Activated T-helper 1 cell treated with anti-CD3 and anti-CD28 coated beads, Interleukin-12 subunit alpha, Interleukin-12 subunit beta, Interleukin-2, Interleukin-4 antibody, amounts not matched to agents 30 ng/mL and 10 ng/mL and 1 ng/mL, durations not matched to agents 14 hours and 24 hours and 36 hours (primary cell): ENCODE measurements at places on chromosomes 16 and 17. TPM values are rescaled to one million over a fixed set of nuclear protein-coding genes. Genes with fewer than 3 reads are reported as not detected.

- H3K4me3 ChIP-seq = no peak overlapping the region
- H3K4me1 ChIP-seq = no peaks in the 10 kb centered on the region
- H3K36me3 ChIP-seq = no peaks in the 10 kb centered on the region
Observed at GRCh38 chr17:47267354-47267828, 13.8 kb downstream of the ITGB3 start.

GRCh38 chr17:76797241-76797840, 59.4 kb downstream of the MFSD11 start:
- no peak overlapping the region for H3K27ac ChIP-seq
- DNase-seq = no peak
- H3K4me1 ChIP-seq = peaks cover 8% of the 10 kb centered on the region
- H3K27me3 ChIP-seq = no peaks in the 10 kb centered on the region
- H3K4me3 ChIP-seq = no peak overlapping the region

GRCh38 chr17:78127888-78128550, 536 bp downstream of the TMC6 start:
- H3K4me3 ChIP-seq = peak overlapping the region; percentile 90
- no peaks in the 10 kb centered on the region for H3K27me3 ChIP-seq
- H3K27ac ChIP-seq = peak overlapping the region; percentile 87
- H3K36me3 ChIP-seq = peaks cover 22% of the 10 kb centered on the region
- no peak for DNase-seq

GRCh38 chr16:73280388-73280787, 232.5 kb upstream of the ZFHX3 start:
- H3K4me1 ChIP-seq = no peaks in the 10 kb centered on the region
- H3K36me3 ChIP-seq = no peaks in the 10 kb centered on the region
- H3K4me3 ChIP-seq = no peak overlapping the region
- no peak for DNase-seq
- no peaks in the 10 kb centered on the region for H3K27me3 ChIP-seq
- no peak overlapping the region for H3K27ac ChIP-seq

- no peaks in the 10 kb centered on the region for H3K27me3 ChIP-seq
- no peak overlapping the region for H3K4me3 ChIP-seq
- H3K4me1 ChIP-seq = no peaks in the 10 kb centered on the region
- DNase-seq = no peak
- H3K27ac ChIP-seq = no peak overlapping the region
Observed at GRCh38 chr16:55142405-55142804, 181.6 kb upstream of the IRX6 start.

GRCh38 chr16:84893849-84894599, 74.2 kb downstream of the CRISPLD2 start:
- H3K36me3 ChIP-seq = no peaks in the 10 kb centered on the region
- H3K4me3 ChIP-seq = no peak overlapping the region
- peaks cover 4% of the 10 kb centered on the region for H3K27me3 ChIP-seq
- H3K4me1 ChIP-seq = peaks cover 5% of the 10 kb centered on the region
- no peak for DNase-seq

DNA sequence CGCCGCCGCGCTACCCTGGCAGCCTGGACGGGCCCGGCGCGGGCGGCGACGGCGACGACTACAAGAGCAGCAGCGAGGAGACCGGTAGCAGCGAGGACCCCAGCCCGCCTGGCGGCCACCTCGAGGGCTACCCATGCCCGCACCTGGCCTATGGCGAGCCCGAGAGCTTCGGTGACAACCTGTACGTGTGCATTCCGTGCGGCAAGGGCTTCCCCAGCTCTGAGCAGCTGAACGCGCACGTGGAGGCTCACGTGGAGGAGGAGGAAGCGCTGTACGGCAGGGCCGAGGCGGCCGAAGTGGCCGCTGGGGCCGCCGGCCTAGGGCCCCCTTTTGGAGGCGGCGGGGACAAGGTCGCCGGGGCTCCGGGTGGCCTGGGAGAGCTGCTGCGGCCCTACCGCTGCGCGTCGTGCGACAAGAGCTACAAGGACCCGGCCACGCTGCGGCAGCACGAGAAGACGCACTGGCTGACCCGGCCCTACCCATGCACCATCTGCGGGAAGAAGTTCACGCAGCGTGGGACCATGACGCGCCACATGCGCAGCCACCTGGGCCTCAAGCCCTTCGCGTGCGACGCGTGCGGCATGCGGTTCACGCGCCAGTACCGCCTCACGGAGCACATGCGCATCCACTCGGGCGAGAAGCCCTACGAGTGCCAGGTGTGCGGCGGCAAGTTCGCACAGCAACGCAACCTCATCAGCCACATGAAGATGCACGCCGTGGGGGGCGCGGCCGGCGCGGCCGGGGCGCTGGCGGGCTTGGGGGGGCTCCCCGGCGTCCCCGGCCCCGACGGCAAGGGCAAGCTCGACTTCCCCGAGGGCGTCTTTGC, 3.1 kb downstream of the HIC1 start:
- peaks cover 29% of the 10 kb centered on the region for H3K36me3 ChIP-seq
- H3K4me3 ChIP-seq = peak overlapping the region; percentile 69
- peak; percentile 21 for DNase-seq
- peaks cover 3% of the 10 kb centered on the region for H3K27me3 ChIP-seq

GRCh38 chr17:50953831-50954601, 87.9 kb upstream of the TOB1 start:
- DNase-seq = no peak
- no peaks in the 10 kb centered on the region for H3K27me3 ChIP-seq
- H3K4me3 ChIP-seq = no peak overlapping the region
- H3K27ac ChIP-seq = no peak overlapping the region
- H3K4me1 ChIP-seq = peaks cover 5% of the 10 kb centered on the region

DNA sequence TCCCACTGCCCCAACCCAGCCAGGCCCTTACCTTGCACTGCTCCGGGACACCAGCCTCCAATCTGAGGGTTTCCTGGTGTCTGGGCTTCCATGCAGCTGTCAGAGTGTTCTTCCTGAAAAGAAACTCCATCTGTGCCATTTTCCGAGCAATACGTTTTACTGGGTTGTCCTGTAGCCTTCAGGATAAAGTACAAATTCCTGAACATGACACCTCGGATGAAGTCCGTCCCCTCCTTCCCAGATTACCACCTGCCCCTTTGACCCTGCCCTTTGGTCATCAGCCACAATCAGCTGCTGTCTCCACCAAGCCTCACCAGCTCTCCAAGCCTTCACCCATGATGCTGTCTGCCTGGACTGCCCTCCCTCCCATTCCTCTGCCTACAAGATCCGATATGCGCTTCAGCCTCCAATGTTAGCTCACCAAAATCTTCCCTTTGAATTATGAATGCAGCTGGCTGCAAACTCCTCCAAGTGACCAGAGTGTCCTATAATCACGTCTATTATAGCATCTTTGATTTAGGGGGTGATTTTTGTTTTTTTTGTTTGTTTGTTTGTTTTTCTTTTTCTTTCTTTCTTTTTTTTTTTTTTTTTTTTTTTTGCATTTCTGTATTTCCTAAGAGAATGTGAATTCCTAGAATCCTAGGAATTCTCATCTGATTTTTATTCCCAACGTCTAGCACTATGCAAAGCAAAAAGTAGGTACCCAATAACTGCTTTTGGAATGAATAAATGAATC, 60.6 kb upstream of the KIFC3 start:
- no peaks in the 10 kb centered on the region for H3K4me1 ChIP-seq
- H3K4me3 ChIP-seq = no peak overlapping the region
- H3K36me3 ChIP-seq = no peaks in the 10 kb centered on the region
- no peak for DNase-seq
- peaks cover 29% of the 10 kb centered on the region for H3K27me3 ChIP-seq
- no peak overlapping the region for H3K27ac ChIP-seq

DNA sequence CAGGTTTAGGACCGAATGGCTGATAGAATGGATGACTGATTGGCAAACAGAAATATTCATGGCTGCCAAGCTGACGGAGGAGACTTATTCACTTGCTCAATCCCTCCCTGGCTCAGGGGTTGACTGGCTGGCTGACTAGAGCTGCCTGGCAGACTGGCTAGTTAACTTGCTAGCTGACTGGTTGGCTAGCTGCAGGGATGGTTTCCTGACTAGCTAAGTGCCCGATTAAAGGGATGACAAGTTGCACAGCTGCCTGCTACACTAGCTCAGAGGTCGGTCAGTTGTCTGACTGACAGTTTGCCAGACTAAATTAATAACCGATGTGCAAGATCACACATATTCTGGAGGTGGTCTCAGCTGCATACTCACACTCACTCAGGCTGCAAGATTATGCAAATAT, 1208.4 kb upstream of the CDH8 start:
- H3K4me1 ChIP-seq = no peaks in the 10 kb centered on the region
- no peaks in the 10 kb centered on the region for H3K36me3 ChIP-seq
- no peak overlapping the region for H3K27ac ChIP-seq
- no peak overlapping the region for H3K4me3 ChIP-seq

DNA sequence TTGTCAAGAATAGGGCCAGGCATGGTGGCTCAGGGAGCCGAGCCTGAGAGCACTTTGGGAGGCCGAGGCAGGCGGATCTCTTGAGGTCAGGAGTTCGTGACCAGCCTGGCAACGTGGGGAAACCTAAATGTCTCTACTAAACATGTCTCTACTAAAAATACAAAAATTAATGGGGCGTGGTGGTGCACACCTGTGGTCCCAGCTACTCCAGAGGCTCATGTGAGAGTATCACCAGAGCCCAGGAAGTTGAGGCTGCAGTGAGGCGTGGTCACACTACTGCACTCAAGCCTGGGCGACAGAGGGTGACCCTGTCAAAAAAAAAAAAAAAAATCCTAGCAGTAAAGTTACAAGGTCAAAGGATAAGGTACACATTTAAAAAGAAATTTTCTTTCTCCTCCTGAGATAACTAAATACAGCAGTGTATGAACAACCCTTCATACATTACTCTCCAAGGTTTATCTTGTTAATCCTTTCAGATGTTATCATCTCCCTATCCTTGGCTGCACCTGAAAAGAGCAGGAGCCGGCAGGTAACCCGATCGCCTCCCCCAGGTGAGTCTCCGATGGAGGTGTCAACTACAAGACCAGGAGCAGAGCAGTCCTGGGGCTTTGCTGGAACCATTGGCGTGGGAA, 122.3 kb downstream of the GOSR1 start:
- H3K27ac ChIP-seq = no peak overlapping the region
- no peaks in the 10 kb centered on the region for H3K36me3 ChIP-seq
- peaks cover 21% of the 10 kb centered on the region for H3K27me3 ChIP-seq
- peak overlapping the region; percentile 81 for H3K4me3 ChIP-seq
- H3K4me1 ChIP-seq = peaks cover 19% of the 10 kb centered on the region
- no peak for DNase-seq

DNA sequence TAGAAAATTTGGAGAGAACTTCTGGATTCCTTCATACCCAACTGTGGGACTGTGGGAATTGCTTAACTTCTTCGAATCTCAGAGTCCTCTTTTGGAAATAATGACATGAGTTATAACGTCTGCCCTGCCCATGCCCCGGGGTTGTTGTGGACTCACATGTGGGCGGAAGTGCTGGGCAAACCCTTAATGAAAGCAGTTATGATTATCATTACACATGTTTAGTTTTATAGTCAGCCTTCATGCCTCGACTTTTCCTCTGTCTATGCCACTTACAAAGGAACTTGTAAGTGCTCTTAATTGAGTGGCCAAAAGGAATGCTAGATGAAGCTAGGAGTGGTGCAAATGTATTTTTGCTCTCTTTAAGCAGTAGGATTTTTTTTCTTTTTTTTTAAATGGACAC, 3.9 kb downstream of the KRT27 start:
- H3K27me3 ChIP-seq = peaks cover 50% of the 10 kb centered on the region
- H3K4me3 ChIP-seq = no peak overlapping the region
- no peak for DNase-seq
- no peaks in the 10 kb centered on the region for H3K4me1 ChIP-seq
- H3K36me3 ChIP-seq = no peaks in the 10 kb centered on the region

DNA sequence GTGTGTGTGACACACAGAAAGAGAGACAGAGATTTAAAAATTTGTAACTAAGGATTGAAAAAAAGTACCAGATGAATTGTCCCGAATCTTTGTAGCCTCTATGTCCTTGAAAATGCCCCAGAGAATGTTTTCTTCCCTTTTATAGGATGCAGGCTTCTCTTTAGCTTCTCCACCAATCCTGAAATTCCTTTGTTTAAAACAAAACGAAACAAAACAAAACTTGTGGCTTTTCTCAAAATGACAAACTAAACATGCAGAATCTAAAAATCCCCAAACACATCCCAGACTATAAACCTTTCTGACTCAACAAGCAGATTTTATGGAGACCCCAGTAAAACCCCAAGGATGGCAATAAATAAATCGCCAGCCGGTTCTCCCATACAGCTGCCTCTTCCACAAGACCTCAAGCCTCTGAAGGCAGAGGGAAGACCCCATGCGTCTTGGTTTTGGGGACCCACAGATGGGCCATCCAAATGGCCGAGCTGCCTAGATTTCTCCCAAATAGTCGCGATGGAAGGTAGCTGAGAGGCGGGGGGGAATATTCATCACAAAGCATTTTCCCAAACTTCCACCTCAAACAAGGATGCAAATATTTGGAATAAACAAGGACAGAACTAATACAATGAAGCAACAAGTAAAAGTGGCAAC, 269.5 kb upstream of the FOXF1 start:
- no peak for DNase-seq
- no peak overlapping the region for H3K27ac ChIP-seq
- no peaks in the 10 kb centered on the region for H3K36me3 ChIP-seq
- H3K4me1 ChIP-seq = no peaks in the 10 kb centered on the region
- no peak overlapping the region for H3K4me3 ChIP-seq

DNA sequence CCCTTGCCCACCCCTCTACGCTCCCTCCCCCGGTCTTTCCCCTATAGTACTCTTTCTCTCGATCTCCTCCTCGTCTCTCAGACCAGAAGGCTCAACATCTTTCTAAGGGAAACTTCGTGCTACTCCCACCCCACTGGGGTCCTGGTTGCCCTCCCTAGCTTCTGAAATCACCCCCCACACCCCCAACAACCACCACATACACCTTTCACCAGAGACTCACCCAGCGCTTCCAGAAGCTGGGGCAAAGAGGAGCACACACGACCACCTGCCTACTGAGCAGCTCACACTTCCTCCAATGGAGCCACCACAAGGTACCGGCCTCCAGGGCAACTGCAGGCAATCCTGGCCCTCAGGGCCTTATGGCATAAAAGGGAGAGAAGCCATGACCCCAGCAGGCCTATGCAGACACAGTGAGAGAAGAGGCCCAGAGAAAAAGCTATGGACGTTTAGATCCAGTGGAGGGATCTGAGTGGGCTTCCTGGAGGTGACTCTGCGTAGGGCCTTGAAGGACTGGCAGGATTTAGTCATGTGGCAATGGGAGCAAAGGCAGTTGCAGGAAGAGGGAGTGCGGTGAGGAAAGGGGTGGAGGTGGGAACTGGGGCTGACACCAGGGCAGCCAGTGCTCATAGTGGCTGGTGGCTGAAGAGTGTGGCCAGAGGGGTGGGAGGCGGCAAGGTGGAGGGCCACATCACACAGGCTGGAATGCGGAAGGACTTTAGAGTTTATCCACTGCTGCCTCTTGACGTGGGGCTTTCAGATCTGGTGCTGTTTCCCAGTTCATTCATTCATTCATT, 12.1 kb upstream of the TMEM92 start:
- DNase-seq = no peak
- no peaks in the 10 kb centered on the region for H3K4me1 ChIP-seq
- H3K36me3 ChIP-seq = no peaks in the 10 kb centered on the region
- H3K4me3 ChIP-seq = no peak overlapping the region
- no peak overlapping the region for H3K27ac ChIP-seq

HOXB6 gene
- total RNA-seq = 0.71 and 0.99 TPM in 2 replicates

WFDC1 gene
- not detected in 2 replicates for total RNA-seq

TRAF4 gene
- 178 and 182 TPM in 2 replicates for total RNA-seq

MRM3 gene
- total RNA-seq = 31.7 and 32.0 TPM in 2 replicates

IRX6 gene
- not detected in 2 replicates for total RNA-seq

CDIPT gene
- total RNA-seq = 83.7 and 85.5 TPM in 2 replicates

ZNF750 gene
- not detected in 2 replicates for total RNA-seq

MPP2 gene
- 0.91 and 1.4 TPM in 2 replicates for total RNA-seq
